T-helper 17 cell (primary cell): ENCODE measurements at places on chromosomes 7 and 10. TPM values are rescaled to one million over a fixed set of nuclear protein-coding genes. Genes with fewer than 3 reads are reported as not detected.

DNA sequence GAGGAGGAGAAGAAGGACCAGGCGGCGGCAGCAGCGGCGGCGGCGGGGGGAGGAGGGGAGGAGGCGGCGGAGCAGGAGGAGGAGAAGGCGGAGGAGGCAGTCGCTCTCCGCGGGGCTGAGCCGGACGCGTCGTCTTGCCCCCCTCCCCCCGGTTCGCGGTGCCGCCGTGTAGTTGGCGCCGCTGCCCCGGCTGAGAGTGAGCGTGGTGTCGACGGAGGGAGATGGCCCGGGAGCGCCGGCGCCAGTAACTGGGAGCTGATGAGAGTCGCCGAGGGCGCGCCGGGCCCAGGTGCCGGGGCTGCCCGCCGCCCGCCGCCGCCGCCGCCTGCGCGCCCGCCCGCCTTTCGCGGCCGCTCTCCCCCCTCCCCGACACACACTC, 257 bp downstream of the WAC start:
- peaks cover 55% of the 10 kb centered on the region for H3K4me1 ChIP-seq
- H3K4me3 ChIP-seq: peak overlapping the region; percentile 92
- peak overlapping the region; percentile 96 for H3K27ac ChIP-seq
- H3K36me3 ChIP-seq: peaks cover 12% of the 10 kb centered on the region

DNA sequence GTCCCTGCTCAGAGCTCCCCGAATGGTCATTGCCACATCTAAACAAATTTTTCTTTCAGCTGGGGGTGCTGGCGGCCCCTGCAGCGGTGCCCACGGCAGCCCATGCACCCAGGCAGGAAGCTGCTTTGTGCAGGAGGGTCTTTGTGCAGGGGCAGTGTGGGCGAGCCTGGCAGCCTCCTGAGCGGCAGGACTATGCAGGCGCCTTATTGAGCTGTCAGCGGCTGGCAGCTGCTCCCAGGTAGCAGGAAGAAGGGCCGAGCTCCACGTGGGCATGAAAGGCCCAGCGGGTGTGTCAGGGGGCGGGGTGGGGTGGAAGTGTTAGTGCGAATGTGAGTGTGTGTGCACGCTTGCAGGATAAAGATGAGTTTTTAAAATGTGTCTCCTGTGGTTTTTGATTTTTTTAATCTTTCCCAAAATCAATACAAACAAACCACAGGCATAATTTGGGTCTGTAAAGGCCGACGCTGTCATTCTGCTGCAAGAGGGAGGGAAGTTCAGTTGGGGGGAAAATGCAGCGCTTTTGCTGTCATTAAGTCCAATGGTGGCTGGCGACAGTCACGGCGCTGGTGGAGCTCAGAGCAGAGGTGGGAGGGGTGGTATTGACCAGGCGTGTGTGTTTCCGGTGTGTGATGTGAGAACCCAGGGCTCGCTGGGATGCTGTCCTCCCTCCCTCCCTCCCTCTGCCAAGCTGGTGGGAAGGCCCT, 83.9 kb downstream of the LHPP start:
- H3K36me3 ChIP-seq: no peaks in the 10 kb centered on the region
- no peak overlapping the region for H3K4me3 ChIP-seq
- no peaks in the 10 kb centered on the region for H3K27me3 ChIP-seq
- no peak overlapping the region for H3K27ac ChIP-seq
- no peak for DNase-seq

DNA sequence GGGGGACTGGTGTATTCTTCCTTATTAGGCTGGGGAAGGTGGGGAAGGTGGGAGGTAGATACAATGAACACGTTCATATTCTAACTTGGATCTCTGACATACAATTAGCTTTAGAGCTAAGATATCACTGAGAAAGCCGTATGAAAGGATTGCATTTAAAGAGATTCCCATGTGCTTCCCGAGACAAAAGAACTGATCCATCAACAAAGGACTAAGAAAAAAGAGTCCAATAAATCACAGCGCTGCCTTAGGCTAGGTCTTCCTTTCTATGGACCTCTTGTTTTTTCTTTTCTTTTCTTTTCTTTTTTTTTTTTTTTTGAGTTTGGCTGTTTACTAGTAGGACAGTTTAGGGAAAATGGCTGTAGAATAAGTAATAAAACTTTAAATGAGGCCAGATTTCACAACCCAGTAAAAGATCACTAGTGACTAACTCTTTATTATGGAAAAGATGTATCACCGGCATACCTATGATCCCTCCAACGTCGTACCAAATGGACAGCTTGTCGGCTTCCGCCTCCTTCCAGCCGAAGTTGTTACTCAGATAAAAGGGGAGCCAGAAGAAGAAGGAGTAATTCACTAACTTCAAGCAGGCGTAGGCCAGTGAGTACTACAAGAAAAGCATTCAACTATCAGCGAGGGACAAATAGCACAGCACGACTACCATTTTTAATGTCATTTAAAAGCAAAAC, 50.0 kb downstream of the SLC37A3 start:
- H3K36me3 ChIP-seq: peaks cover 13% of the 10 kb centered on the region
- DNase-seq: no peak
- H3K4me1 ChIP-seq: peaks cover 7% of the 10 kb centered on the region
- H3K27ac ChIP-seq: peak overlapping the region; percentile 4
- no peaks in the 10 kb centered on the region for H3K27me3 ChIP-seq

HUS1 gene
- 57.7 TPM for total RNA-seq

GRCh38 chr7:153404781-153405279, 645.3 kb downstream of the ACTR3B start:
- no peak overlapping the region for H3K4me3 ChIP-seq
- H3K27me3 ChIP-seq: no peaks in the 10 kb centered on the region
- no peak for DNase-seq
- no peaks in the 10 kb centered on the region for H3K4me1 ChIP-seq
- no peaks in the 10 kb centered on the region for H3K36me3 ChIP-seq

GRCh38 chr7:71553306-71553705, 421.4 kb downstream of the GALNT17 start:
- H3K27ac ChIP-seq: no peak overlapping the region
- no peak overlapping the region for H3K4me3 ChIP-seq
- no peaks in the 10 kb centered on the region for H3K27me3 ChIP-seq
- H3K36me3 ChIP-seq: no peaks in the 10 kb centered on the region

GRCh38 chr7:37198041-37198905, 250.4 kb downstream of the ELMO1 start:
- no peaks in the 10 kb centered on the region for H3K27me3 ChIP-seq
- H3K4me1 ChIP-seq: peaks cover 18% of the 10 kb centered on the region
- DNase-seq: no peak
- peaks cover 6% of the 10 kb centered on the region for H3K36me3 ChIP-seq
- no peak overlapping the region for H3K4me3 ChIP-seq
- H3K27ac ChIP-seq: no peak overlapping the region

UCN3 gene
- total RNA-seq: not detected

GRCh38 chr7:154709840-154710520, 292.9 kb downstream of the PAXIP1 start:
- no peak for DNase-seq
- H3K27ac ChIP-seq: no peak overlapping the region
- no peaks in the 10 kb centered on the region for H3K27me3 ChIP-seq
- H3K36me3 ChIP-seq: no peaks in the 10 kb centered on the region
- H3K4me3 ChIP-seq: no peak overlapping the region

DNA sequence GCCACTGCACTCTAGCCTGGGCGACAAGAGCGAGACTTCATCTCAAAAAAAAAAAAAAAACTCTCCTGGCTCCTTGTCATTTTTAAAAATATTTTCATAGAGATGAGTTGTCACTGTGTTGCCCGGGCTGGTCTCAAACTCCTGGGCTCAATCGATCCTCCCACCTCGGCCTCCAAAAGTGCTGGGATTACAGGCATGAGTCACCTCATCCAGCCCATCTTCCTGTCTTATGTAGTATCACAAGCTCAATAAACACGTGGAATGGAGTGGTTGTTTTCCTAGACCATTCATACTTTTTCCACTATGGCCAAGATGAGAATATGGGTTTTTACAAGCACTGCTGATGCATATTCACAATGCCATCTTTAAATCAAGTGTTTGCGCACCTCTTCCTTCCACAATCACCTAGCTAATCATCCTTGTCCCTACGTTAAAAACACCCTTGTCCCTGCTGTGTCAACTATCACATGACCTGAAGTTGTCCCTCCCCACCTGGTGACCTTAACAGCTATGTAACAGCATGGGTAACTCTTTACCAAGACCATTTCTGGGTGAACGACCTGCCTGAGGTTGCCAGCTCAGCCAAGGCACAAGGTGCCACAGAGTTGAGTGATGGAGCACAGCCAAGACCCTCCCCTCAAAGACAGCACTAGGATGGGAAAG, 21.3 kb downstream of the DLG5 start:
- no peaks in the 10 kb centered on the region for H3K36me3 ChIP-seq
- DNase-seq: no peak
- H3K4me3 ChIP-seq: no peak overlapping the region
- peaks cover 28% of the 10 kb centered on the region for H3K27me3 ChIP-seq
- H3K4me1 ChIP-seq: peaks cover 5% of the 10 kb centered on the region

- peak overlapping the region; percentile 100 for H3K27ac ChIP-seq
- DNase-seq: peak; percentile 56
- peak overlapping the region; percentile 80 for H3K4me3 ChIP-seq
- H3K36me3 ChIP-seq: peaks cover 2% of the 10 kb centered on the region
- no peaks in the 10 kb centered on the region for H3K27me3 ChIP-seq
- peaks cover 19% of the 10 kb centered on the region for H3K4me1 ChIP-seq
These were observed 63.9 kb upstream of the AHR start for GRCh38 chr7:17234398-17235031.

DNA sequence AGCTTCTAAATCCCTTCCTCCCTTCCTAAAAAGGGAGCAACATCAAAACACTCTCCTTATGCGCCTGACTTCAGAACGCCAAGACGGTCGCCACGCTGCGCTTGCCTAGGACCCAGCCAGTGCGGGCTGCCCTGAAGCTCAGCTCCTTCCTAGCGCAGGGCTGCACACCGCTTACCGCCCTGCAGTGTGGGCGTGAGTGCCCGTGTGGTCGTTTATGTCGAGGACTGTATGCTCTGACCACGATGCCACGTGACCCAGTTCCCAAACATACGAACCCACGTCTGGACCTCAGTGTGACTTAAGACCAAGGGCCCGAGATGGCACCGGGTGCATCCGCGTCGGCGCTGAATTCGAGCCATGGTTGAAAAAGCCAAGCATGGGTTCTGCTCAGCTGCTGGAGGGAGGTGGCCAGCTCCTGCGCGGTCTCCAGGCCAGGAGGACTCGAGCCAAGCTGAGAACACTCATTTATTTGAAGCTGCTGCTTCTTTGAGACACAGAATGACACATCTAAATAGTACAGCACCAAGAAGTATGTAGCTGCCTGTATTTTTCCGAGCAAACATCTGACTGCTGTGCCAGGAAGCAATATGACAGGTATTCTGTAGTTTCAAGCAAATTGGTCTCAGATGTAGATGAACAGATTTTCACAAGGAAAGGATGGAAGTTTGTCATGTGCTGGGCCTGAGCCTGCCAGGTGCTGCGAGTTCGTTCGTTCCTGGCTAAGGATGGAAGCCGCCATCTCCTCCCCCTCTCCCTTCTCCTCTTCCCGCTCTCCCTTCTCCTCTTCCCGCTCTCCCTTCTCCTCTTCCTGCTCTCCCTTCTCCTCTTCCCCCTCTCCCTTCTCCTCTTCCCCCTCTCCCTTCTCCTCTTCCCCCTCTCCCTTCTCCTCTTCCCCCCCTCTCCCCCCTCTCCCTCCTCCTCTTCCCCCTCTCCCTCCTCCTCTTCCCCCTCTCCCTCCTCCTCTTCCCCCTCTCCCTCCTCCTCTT, 184.7 kb downstream of the EBF3 start:
- DNase-seq: no peak
- H3K4me3 ChIP-seq: no peak overlapping the region
- no peaks in the 10 kb centered on the region for H3K27me3 ChIP-seq
- peaks cover 7% of the 10 kb centered on the region for H3K36me3 ChIP-seq

GRCh38 chr10:31769564-31769963, 159.1 kb downstream of the ARHGAP12 start:
- H3K4me3 ChIP-seq: no peak overlapping the region
- H3K27ac ChIP-seq: no peak overlapping the region
- no peak for DNase-seq
- H3K36me3 ChIP-seq: no peaks in the 10 kb centered on the region
- H3K4me1 ChIP-seq: peaks cover 2% of the 10 kb centered on the region

H2BK1 gene
- 4.1 TPM for total RNA-seq

- no peaks in the 10 kb centered on the region for H3K27me3 ChIP-seq
- H3K36me3 ChIP-seq: peaks cover 6% of the 10 kb centered on the region
- peak overlapping the region; percentile 99 for H3K4me3 ChIP-seq
- DNase-seq: no peak
These were observed 832 bp upstream of the TIAL1 start for GRCh38 chr10:119597405-119598186.

CLRN3 gene
- total RNA-seq: not detected
